ENCODE measurements at places on chromosomes 11 and 22.

GRCh38 chr11:61113201-61113600 lies 10.9 kb downstream of the CD5 start:
- no peak for DNase-seq

DNA sequence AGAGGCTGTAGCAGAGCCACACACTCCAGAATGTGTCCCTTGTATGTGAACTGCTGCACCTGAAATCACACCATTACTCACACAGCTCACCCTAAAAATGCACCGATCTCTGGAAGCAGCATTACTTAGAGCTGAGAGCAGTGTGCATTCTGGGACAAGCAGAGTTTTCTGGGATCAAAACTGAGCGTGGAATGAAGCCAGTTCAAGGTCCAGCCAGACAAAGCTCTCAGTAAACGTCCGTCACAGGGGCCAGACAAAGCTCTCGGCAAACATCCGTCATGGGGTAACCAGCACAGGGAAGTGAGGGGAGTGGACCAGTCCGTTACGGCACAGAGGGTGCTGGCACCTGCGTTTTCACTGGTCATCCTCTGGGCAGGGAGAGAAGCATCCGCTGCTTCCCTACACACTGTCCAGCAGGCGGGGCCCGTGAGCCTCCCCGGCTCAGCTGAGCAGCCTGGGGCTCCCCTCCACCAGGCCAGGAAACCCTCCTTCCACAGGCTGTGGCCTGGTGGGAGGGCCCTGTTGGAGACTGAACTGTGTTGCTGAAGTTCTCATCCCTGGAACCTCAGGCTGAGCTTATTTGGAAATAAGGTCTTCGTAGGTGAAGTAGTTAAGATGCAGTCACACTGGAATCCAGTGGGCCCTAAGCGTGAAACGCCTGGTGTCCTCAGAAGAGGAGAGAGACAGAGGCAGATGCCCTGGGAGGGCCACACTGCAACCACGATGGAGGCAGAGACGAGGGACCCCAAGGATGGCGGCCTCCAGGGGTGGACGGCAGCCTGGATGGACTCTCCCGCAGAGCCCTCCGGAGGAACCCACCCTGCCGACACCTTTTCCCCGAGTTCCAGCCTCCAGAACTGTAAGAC lies 883.9 kb downstream of the BRD1 start:
- no peak for DNase-seq

- no peak for DNase-seq
Measured at GRCh38 chr11:73750228-73750627, 10.6 kb downstream of the RAB6A start.

DNA sequence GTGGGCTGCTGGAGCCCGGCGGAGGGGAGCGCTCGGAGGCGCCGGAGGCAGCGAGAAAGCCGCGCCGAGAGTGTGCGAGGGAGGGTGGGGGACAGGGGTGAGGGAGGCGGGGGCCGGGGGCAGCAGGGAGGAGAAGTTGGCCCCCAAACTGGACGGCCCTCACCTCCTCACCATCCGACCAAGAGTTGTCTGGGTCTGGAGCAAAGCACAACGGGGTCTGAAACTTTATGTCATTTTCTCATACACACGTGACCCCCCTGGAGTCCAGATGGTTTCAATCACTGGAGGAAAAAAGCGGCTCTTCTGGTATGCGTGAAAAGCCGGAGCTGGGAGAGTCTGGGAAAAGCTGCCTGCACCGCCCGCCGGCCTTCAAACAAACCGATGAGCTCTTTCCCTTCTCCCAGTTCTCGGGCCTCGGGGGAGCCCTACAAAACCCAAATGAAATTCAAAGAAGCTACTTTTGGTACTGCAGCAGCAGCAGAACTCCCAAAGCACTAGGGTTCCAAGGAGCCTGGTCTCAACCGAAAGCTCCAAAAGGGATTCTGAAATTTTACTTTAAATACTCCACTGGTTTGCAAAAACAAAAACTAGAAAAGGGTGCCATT lies 39.7 kb upstream of the AKIP1 start:
- DNase-seq = no peak

DNA sequence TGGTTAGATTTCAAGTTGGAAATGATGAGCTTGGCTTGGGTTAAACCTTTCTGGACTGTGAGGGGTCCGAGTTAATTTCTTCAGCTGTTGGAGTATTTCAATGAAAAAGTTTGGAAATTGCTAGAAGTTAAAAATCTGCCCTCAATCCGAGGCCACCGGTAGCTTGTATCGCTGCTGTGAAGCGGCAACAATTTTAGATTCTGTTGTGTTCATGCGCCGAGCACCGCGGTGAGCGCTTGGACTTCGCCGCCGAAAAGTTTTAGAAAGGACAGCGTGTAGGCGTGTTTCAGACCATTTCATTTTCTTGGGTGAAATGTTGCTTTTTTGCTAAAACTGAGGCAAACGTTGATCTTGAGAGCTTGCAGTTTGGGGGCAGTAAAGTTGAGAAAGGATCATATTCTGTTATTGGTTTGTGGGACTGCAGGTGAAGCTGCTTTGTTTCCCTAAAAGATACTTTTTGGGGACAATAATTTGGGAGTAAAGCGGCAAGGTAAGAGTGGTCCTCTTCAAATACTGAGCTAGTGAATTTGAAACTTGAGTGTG lies 928 bp downstream of the FBXO7 start:
- DNase-seq = no peak

GRCh38 chr11:64306876-64307622 lies 1.7 kb downstream of the ESRRA start:
- no peak for DNase-seq

GRCh38 chr22:43744700-43745410 lies 67.2 kb downstream of the EFCAB6 start:
- DNase-seq = no peak

DNA sequence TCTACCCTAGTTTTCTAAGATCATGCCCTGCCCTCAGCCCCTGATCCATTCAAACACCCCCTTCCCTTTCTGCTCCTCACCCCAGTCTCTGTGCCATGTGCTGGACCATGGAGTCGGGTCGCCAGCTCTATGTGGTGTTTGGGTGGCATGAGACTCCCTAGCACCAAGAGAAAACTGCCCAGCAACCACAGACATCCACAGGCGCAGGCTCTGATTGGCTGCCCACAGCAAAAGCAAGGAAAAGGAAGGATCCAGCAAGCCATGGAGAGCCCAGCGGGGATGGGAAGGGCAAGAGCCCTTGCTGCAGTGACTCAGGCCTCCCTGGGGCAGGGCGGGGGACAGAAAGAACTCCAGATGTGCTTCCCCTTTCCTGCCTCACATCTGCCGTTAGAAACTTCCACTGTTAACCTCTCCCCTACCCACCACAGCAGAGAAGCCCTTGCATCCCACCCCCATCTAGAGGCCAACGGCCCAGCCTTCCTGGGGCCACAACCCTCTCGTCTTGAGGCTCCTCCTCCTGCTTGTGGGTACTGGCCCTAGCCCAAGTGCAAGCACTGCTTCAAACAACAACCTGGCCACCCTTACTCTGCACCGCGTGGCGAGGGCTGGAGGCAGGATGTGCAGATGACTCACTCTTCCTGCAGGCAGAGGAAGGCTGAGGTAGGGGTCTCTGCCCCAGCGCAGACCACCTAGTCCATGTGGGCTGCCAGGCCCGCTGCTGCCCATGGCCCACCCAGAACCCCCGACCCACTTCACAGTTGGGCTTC lies 9.7 kb upstream of the AHNAK start:
- DNase-seq = peak; percentile 87

- DNase-seq = no peak
Measured at GRCh38 chr22:44620841-44621257, 81.2 kb upstream of the PRR5 start.

- DNase-seq = no peak
Measured at GRCh38 chr11:80970037-80970436, 1529.2 kb upstream of the TENM4 start.

DNA sequence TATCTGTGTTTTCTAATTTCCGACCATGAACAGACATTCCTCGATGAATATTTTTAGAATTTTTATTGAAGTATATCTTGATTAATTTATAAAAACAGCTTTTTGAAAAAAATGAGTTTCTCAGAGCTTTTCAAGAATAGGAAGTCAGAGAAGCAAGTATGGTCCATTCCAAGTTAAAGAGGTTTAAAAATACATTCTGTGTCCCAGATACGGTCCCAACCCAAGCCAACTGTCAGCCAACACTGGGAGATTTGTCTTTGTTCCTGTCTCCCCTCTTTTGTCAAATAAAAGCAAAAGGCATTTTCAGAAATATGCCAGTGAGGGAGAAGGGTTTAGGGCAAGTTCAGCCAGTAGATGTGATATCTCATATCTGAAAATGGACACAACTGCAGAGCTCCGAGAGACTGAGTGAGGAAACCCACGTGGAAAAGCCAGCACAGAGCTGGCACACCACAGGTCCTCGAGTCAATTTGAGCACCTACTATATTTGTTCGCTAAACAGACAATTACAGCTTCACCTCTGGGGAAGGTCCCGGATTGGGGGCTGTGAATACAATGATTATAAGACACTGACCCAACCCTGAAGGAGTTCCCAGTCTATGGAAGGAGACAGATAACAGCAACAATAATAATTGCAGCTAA lies 59.8 kb downstream of the C11orf91 start:
- no peak for DNase-seq

DNA sequence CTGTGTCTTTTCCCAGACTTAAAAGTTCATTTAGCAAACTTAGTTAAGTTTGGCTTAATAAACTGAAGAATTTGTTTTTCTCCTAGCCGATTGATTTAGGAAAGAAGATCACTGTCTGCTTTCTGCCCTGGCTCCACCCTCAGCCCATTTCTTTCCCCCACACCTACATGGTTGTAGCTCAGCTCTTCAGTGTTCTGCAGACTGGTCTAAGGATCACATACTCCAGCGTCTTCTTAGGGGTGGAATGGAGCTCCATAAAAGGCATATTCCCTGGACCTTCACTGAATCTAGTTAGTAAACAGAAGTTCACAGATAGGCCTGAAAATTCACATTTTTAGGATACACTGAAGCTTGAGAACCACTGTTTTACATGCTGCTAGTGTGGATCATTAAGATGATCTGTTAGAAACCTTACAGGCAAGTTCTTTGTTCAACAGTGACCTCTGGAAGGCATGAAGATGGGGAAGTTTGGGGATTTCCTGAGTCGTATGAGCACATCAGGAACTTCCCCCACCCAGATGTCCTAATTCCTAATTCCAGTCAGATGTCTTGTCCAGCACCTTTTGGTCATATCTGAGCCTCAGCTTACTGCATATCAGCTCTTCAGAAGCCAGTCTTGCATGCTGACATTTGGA lies 16.8 kb downstream of the PIWIL4 start:
- no peak for DNase-seq
